Right cardiac atrium (tissue), 5 donors: ENCODE measurements at places on chromosomes 4 and X. TPM values are rescaled to one million over a fixed set of nuclear protein-coding genes. Genes with fewer than 3 reads are reported as not detected.

Gene FGFBP2
- polyA plus RNA-seq: 20.7 TPM

Gene TADA2B
- 19.7 TPM for polyA plus RNA-seq

Gene MTTP
- polyA plus RNA-seq: 0.59 TPM

Gene CCNA2
- polyA plus RNA-seq: 0.43 TPM

Gene STK32B
- 0.02 TPM for polyA plus RNA-seq

Gene SPANXD
- polyA plus RNA-seq: not detected

Gene PTCHD1
- polyA plus RNA-seq: 0.09 TPM

Gene PNMA3
- 3.2 TPM for polyA plus RNA-seq

Gene LRIT3
- 0.07 TPM for polyA plus RNA-seq

Gene SOX3
- polyA plus RNA-seq: not detected

Gene GATA1
- polyA plus RNA-seq: not detected

Gene BTC
- polyA plus RNA-seq: 0.36 TPM
